Muscle of leg (tissue), 16 donors: ENCODE measurements at places on chromosomes 11 and 22. TPM values are rescaled to one million over a fixed set of nuclear protein-coding genes. Genes with fewer than 3 reads are reported as not detected.

Gene PRR33
- polyA plus RNA-seq, result 4.9 TPM

Gene DDTL
- polyA plus RNA-seq, result 6.5 TPM

Gene SMIM35
- polyA plus RNA-seq, result 0.47 TPM

Gene OR4A15
- not detected for polyA plus RNA-seq

Gene FOLH1
- polyA plus RNA-seq, result 2.6 TPM

Gene ALDH3B2
- 4.5 TPM for polyA plus RNA-seq

Gene MUC2
- 0.01 TPM for polyA plus RNA-seq

Gene ATG13
- polyA plus RNA-seq, result 38.6 TPM

Gene RBMXL2
- not detected for polyA plus RNA-seq

Gene OR52A1
- polyA plus RNA-seq, result 0.01 TPM

GRCh38 chr11:74269161-74269811, 42.2 kb downstream of the P4HA3 start:
- DNase-seq, result no peak

DNA sequence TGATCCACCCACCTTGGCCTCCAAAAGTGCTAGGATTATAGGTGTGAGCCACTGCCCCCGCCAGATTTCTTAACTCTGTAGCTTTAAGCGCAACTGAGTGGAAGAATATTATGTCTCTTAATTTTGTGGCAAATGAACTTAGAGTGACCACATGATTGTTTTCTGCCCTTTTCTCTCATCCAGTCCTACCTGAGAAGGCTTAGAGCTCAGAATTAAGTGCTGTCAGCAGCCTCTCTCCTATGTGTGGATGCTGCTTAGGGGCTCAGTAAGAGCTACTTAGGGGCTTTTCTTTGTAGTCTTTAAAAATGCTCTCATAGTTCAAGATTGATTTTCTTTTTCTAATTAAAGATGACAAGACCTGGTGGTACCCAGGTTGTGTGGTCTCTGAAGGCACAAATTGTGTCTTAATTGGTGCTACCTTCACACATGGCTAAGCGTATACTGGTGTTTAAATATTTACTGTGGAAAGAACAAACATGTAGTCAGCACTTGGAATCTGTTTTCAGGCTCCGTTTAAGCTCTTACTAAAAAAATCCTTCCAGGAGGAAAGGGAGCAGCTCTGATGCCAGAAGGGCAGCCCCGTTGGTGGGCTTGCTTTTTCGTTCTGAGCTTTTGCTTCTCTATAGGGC, 59.3 kb downstream of the DEPDC5 start:
- no peak for DNase-seq

GRCh38 chr22:31229402-31230079, 17.4 kb downstream of the LIMK2 start:
- peak; percentile 84 for DNase-seq

DNA sequence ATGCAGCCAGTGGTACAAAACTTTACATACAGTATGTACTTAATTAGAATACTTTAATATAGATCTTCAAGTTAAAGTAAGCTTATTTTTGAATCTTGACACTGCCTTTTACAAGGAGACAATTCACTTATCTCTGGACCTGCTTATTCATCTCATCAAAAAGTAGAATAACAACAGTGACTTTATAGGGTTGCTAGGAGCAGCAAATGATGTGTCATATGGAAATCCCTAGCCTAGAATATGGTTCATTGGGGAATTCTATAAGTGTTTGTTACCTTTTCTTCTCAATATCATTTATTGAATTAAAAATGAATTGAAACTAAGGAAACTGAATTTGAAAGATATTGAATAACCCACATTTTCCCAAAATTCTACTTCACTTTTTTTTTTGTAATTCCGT, 45.0 kb upstream of the FIBIN start:
- DNase-seq, result no peak

- no peak for DNase-seq
These were observed 78.3 kb upstream of the SHISAL1 start for GRCh38 chr22:44391015-44391414.

- DNase-seq, result peak; percentile 36
These were observed 61.0 kb upstream of the PLET1 start for GRCh38 chr11:112321501-112322172.

DNA sequence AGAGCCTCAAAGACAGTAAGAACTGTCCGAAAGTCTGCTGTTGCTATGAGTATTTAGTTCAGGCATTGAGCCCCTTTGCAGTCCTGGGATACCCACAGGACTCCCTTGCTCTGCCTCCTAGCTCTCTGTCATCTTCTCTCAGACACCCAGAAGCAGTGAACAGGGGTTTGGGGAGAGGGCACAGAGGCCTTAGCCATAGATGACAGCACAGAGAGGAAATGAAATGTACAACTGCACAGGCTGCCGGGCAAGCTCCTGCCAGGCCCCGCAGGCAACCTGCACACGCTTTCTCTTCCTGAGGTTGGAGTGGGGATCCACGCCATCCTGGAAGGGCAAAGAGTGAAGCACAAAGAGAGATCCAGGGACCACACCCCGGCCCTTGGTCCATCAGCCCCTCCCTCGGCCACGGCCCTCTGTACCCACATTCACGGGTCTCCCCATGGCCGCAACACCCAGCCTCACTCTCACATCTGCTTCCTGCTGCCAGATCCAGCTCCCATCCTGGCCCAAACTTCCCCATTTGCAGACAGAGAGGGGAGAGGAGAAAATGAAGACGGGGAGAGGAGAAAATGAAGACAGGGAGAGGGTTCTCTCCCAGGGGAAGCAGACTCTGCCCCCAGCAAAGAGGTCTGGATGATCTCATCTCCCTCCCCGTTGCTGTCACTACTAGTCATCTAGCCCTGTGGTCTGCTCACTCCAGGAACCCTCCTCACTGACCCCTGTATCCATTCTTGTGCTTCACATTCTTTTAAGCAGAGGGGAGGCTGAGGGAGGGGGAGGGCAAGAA, 40.7 kb downstream of the CD6 start:
- peak; percentile 43 for DNase-seq

GRCh38 chr22:27224485-27225374, 567.3 kb downstream of the MIAT start:
- peak; percentile 89 for DNase-seq

- DNase-seq, result no peak
These were observed 185.2 kb downstream of the GRIK4 start for GRCh38 chr11:120696597-120697218.

GRCh38 chr22:18077087-18077638, 627 bp upstream of the PEX26 start:
- DNase-seq, result no peak

GRCh38 chr11:9506489-9507276, 45.9 kb downstream of the ZNF143 start:
- peak; percentile 86 for DNase-seq

GRCh38 chr11:69040581-69041260, 8.0 kb upstream of the TPCN2 start:
- DNase-seq, result no peak

GRCh38 chr11:122267602-122268001, 151.6 kb upstream of the BLID start:
- DNase-seq, result no peak

DNA sequence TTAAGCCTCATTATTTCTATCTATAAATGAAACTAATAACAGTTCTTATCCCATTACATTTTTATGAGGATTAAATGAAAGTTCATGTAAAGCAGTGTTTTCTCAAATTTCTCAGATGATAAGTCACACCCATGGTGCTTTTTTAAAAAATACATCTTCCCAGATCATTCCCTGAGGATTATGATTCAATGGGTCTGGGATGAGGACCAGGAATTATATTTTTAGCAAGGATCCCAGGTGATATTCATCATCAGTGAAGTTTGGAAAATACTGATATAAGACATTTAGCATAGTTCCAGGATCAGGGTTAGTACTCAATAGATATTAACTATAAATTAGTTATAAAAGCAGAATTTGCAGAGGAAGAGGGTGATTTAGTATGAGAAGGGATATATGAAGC, 89.1 kb downstream of the BBOX1 start:
- DNase-seq, result peak; percentile 93

GRCh38 chr22:41695211-41695610, 4.1 kb upstream of the MEI1 start:
- DNase-seq, result no peak

DNA sequence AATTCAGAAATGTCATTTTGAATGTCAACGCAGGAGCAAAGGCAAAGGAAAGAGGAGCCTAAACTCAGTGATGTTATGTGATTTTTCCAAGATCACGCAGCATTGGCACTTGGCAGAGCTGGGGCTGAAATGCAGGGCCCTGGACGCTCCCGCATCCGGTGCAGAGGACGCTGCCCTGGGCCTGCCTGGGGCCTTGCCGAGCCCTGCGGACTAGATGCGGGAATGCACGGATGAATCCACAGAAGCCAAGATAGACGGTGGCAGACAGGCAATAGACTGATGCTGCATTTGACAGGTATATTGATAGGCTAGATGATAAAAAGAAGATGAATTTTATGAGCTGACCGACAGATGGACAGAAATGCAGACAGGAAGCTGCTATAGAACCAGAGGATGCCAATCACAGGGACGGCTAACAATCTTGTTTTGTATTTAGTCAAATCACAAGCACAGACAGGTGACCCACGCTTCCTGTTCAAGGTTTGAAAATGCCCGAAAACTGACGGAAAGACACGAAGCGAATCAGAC, 696 bp upstream of the MARK2 start:
- no peak for DNase-seq

- peak; percentile 85 for DNase-seq
These were observed 17.0 kb upstream of the IL2RB start for GRCh38 chr22:37166675-37167066.
